ENCODE measurements at places on chromosomes 1 and 21. TPM values are rescaled to one million over a fixed set of nuclear protein-coding genes. Genes with fewer than 3 reads are reported as not detected.
A peak's percentile ranks its signal among the peaks of the same experiment; 100 is the strongest.

GRCh38 chr21:43012596-43012995 is 38.2 kb downstream of the PKNOX1 start:
- peak; percentile 84 for DNase-seq

DNA sequence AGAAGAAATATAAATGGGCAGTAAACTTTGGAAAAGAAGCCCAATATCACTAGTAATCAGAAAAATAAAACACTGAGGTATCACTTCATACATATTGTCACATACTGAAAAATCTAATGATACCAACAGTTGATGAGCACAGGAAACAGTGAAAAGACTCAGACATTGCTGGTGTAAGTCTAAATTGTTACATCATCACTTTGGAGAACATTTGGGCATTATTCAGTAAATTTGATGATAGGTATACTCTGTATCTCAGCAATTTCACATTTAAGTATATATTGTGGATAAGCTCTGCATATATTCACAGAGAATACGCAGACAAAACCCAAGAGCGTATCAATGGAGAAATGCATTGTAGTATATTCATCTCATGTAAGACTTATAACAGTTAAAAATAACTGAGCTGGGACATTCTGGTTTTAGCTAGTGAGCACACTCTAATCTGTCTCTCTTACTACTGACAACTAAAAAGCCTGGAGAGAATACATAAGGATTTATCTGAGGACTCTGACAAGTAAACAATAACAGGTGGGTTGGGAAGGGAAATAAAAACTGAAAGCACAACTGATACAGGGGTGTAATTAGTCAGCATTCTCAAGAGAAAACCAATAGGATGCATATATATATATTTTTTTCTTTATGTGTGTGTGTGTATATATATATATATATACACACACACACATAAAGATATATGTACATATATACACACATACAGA is 212.7 kb upstream of the JUN start:
- DNase-seq: no peak

- no peak for DNase-seq
These were observed 19.3 kb downstream of the SERTAD4 start for GRCh38 chr1:210251680-210252490.

GRCh38 chr1:81435175-81435574 is 365.6 kb upstream of the ADGRL2 start:
- no peak for DNase-seq

GRCh38 chr1:24890887-24891286 is 39.2 kb downstream of the RUNX3 start:
- DNase-seq: no peak

DNA sequence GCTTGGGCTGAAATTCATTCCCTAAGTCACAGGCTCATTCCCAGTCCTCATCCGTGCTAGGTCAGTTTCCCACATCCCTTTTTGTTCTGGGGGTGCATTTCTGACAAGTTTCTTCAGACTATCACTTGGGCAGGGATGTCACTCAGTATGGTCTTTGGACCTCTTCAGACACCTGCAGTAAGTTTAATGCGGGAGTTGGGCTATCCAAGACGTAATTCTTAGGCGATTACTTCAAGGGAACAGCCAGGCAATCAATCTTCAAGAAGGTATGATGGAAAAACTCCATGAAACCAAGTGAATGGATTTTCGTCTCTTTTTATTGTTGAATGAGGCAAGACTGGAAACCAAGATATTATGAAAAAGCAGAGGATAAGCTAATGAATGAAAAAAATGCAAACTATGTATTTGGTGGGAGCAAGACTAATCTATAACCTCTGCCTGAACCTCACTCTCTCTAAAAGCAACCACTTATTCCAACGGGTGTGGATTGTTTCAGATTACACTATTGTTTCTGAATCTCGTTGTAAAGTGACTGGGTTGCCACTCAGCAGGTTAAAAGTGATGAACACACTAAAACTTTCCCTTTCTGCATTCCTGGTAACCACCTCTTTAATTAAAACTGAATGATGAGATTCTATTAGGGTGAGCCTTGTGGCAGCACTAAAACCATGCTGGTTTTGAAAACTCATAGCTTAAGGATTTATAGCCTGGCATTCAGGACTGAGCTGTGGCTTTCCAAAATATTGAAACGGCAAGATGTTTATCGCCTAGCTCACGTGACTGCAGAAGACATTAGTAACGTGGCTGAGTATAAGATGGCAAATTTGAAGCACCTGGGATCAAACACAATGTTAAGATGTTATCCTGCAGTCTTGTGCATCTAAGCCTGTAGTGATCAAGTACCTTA is 1.1 kb downstream of the RASAL2 start:
- no peak for DNase-seq

DNA sequence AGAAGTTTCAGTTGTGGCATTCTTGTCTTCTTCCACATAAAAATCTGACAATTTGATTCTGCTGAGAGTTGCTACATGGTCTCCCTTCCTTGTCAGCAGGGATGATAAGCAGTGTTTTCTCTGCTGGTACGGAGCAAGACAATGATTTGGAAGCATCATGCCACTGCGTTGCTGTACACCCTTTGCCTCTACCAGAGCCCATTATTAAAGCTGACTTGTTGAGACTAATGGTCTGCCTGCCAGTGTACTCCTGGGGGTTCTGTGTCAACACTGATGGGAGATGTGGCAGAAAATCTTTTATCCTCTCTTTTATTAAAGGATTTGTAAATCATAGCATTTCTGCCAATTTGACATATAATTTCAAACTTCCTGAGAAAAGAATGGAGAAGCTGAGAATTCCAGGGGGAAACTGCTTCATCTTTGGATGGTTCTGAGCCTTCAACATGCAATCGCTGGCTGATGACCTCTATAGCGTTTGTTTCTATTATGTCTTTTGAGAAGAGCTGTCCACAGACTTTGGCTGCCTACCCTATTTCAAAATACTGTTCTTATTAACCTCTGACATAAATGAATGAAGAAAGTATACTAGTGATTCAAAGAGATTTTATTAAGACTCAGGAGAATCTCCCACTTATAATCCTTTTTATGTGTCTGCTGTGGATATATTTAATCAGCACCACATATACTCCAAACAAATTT is 47.9 kb upstream of the DYNLT5 start:
- DNase-seq: no peak

DNA sequence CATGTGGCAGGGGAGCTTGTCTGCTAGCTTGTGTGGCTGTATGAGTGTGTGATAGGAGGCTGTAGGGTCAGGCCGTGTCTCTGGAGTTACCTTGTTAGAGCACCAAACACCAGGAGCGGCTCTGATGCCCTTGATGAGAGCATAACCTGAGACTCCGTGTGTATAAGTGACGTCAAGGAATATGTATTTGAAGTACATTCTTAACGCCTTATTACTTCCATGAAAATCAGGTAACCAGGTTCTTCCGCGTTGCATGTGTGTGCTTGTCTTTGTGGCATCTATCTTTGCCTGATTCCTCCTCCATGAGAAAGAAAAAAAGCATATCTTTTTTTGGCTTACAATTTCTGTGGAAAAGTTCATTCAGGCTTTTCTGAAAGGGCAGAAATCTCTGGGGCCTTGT is 4.6 kb downstream of the OLFML3 start:
- no peak for DNase-seq

DNA sequence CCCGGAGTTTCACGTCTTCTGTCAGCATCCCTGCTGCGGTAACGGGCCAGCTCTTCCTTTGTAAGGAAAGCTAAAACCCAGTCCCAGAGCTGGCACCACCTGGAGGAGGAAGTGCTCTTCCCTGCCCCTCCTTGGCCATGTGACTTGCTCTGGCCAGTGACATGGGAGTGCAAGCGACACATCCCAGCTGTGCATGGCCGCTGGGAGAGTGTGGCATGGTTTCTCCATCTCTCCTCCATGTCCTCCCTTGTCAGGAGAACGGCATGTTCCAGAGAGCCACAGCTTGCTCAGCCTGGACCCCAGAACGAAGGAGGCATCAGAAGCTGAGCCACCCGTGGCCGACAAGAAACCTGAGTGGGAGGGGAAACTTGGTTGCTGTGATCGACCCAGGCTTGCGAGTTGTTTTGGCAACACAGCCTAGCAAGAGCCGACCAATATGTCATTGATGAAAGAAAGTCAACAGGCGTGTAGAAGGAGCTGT is 2.7 kb upstream of the PRXL2B start:
- no peak for DNase-seq

GRCh38 chr1:36965275-36966159 is 68.8 kb downstream of the GRIK3 start:
- DNase-seq: no peak

DNA sequence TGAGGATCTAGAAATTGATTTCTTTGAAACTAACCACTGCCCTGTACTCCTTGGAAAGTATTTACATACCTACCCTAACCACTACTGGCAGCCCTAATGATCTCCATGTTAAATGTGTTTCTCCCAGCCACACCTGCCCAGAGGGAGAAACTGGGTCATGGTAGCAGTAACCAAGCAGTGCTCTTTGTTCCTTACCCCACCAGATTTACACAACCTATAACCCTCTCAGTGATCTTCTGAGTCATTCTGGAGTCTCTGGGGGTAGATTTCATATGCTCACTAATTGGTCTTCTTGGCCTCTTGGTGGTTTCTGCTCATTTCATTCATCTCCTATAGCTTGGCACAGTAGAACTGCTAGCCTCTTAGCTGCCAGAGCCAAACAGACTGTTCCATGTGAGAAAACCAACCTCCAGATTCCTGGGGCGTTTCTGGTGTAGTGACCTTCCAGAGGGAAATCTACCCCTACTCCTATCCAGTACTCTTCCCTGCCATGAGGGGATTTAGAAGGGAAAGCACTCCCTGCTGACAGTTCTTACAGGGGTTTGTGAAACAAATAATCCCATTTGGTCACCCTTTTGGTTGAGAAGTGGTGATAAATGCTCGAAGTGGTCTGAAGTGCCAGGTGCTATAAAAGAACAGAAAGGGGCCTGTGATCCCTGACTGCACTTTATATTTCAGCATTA is 36.2 kb upstream of the LRIG2 start:
- DNase-seq: no peak

DNA sequence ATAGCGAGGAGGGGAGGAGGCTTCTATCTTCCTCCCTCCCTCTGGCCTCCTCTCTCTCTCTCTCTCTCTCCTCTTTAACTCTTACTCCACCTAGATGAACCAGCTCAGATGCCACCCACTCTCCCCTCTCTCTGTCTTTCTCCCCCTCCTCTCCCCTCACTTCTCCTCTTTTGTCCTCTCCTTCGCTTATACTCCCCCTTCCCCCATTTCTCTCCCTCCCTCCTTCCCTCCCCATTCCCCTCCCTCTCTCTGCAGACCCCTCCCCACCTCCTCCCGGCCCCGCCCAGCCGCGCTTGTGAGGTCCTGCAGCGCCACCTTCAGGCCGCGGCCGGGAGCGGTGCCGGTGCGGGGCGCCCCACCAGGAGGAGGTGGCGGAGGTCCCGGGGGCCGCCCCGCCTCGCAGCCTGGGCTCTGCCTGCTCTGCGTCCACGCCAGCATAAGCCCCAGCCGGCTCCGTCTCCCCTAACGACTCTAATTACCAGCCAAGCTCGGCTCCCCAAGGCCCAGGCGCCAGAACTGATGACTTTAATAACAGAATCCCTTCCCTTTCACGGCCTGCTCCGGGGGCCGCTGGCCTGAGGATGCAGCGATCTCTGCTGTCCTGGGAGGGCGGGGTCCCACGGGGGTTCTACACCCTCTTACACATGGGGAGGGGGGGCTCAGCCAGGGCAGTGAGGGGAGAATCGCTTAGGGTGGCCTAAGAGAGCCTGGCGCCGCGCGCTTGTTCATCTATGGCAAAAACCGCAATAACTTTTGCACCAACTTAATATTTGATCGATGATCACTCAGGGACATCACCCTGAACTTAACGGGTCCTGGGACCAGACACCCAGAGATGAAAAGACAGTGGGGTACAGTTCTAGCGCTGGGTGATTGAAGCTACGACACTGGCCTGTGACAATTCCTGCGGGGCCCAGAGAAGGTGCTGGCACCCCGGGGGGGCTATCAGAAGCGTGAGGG is 637.3 kb downstream of the MATN1 start:
- no peak for DNase-seq

GRCh38 chr1:221025956-221026355 is 146.7 kb downstream of the HLX start:
- no peak for DNase-seq

- DNase-seq: no peak
These were observed 137.6 kb downstream of the ZZZ3 start for GRCh38 chr1:77544845-77545244.

- no peak for DNase-seq
These were observed 13.5 kb downstream of the ASAP3 start for GRCh38 chr1:23470282-23471070.

- DNase-seq: no peak
These were observed 43.4 kb upstream of the FBXO28 start for GRCh38 chr1:224070521-224070920.

The DUSP10 gene
- total RNA-seq: 7.8 TPM

The ANKRD34A gene
- under 0.01 TPM for total RNA-seq

The FAF1 gene
- total RNA-seq: 25.0 TPM

The SERBP1 gene
- 134 TPM for total RNA-seq

The EXOC8 gene
- total RNA-seq: 16.4 TPM

The C1QB gene
- total RNA-seq: not detected

The ZNF670 gene
- total RNA-seq: 6.2 TPM

Data from dermis microvascular lymphatic vessel endothelial cell (primary cell).